ENCODE measurements at places on chromosomes 4 and X. TPM values are rescaled to one million over a fixed set of nuclear protein-coding genes. Genes with fewer than 3 reads are reported as not detected.

DNA sequence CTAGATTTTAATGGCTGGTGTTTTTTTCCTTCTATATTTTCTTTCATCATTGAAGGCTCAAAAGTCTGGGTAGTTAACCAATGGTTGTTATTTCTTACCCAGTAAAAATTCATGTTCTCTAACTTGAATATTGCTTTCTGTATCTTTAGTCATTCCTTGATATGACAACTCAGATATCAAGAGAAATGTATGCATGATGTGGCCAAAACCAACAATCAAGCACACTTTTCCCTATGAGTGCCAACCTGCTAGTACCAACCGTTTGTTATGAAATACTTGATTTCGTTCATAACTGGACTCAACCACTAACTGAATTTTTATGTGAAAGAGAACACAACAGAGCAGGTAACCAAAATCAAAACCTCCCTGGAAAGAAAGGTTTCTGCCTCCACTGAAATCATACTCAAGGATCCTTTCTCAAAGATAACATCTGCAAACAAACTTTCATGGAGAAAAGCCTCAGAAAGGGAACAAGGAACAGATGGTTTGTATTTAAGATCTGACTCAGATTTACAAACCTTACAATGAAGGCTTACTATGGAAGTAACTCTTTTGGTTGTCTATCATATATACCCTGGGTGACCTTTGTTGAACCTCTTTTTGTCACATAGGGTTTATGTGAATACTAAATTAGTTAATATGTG lies 8.3 kb upstream of the VEGFC start:
- no peak for DNase-seq

DNA sequence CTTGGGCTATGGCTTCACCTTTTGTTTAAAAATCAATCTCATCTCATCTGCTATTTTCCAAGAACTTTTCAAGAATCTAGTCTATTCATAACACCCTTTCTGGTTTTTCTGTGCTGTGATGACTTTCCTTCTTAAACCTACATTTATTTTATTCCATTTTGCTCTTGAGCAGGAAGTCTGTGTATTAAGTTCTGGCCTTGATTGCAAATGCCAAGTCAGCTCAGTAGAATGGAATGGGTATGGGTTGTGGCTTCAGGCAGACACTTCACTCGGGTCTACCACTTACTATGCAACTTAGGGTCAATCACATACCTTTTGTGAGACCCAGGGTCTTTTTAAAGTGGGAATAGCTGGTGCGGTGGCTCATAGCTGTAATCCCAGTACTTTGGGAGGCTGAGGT lies 522.3 kb downstream of the TRIML1 start:
- no peak for DNase-seq

GRCh38 chr4:73600954-73601353 lies 19.3 kb downstream of the RASSF6 start:
- no peak for DNase-seq

GRCh38 chr4:114116861-114117260 lies 137.4 kb upstream of the ARSJ start:
- DNase-seq = no peak

- no peak for DNase-seq
Measured at GRCh38 chr4:136124251-136124745, 1408.0 kb downstream of the PCDH18 start.

DNA sequence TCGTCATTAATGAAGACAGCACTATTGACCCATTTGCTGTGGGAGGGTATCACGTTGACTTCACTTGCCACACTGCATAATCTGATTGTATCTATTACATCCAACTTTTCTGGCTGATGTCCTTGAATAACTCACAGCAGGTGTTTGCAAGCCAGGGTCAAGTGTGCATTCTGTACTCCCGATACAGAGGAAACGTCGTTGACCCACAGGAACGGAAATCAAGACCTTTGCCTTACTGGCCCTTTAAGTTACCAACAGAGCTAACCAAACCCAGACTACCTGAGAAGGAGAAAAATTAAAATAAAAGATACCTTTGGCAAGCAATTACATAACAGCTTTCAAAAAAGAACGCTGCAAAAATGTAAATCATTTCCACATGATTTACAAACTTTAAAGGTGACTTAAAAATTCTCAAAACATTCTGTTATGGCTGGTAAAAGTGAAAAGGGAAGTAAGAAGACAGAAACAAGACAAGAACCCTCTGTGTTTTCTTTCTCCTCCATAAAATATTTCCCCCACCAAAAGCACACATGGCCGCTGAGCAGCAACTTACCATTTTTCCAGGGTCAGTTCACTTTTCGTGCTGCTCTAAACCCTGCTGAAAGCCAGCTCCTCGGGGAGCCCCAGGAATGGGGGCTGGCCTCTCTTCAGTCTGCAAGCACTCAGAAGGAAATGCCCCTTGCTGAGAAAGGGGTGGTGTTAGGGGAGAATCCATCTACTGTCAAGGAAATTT lies 6.5 kb upstream of the SHISA3 start:
- DNase-seq = no peak

- DNase-seq = no peak
Measured at GRCh38 chr4:7365462-7366179, 69.1 kb downstream of the PSAPL1 start.

- no peak for DNase-seq
Measured at GRCh38 chrX:45233531-45233930, 32.9 kb upstream of the DIPK2B start.

DNA sequence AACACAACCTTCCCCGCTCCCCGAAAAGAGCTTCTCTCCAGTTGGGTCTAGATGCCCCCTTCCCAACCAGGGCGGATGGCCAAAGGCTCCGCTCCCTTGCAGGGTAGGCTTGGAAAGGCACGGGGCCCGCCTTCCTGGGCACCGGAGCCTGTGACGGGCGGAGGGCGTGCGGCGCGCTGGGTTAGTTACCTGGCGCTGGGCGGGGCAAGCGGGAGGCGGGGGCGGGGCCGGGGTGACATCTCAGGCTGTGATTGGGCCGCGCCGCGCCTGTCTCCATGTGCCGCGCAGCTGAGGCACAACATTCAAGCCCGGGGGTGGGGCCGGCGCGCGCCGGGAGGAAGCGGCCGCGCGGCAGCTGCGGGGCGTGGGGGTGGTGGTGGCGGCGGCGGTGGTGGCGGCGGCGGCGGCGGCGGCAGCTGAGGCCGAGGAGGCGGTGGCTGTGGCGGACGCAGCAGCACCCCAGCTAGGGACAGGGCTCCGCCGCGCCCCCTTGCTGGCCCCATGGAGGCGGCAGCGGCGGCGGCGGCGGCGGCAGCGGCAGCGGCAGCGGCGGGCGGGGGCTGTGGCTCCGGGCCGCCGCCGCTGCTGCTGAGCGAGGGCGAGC lies at the start of gene REPS2:
TSS of gene REPS2 (plus strand) at position 298 of the 604 bp plus-strand sequence. CDS start at position 502, 204 bp downstream.
- DNase-seq = peak; percentile 41

GRCh38 chrX:4397471-4397870 lies 684.0 kb upstream of the PRKX start:
- DNase-seq = no peak

DNA sequence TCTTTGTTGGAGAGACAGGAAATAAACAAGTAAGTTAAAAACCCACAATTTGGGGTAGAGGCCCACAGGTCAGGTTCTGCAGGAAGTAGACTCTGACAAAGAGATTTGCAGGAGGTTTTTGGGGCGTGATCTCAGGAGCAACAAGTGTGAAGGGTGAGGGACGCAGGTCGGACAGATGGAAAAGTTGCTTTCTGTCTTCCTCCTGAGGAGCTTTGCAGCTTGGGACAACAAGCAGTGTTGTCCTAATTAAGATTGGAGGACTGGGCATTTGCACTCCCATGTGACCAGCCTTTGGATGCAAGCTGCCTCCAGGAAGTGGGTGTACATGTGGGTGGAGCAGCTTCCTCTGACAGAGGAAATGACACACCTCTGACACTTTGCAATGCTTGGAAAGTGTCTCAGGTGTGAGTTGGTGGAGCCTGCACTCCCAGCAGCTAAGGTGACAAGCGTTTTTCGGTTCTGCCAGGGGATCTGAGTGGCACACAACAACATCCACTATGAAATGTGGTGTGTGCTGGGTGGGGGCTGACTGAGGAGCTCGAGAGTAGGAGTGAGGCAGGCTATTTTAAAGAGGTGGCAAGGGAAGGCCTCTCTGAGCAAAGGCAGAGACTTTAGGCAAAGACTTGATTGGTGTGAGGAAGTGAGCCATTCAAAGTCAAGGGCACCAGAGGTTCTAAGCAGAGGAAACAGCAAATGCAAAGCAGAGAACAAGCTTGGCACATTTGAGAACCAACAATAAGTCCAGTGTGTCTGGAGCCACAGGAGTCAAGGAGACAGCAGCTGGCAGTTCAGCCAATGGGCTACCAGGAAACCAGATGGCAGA lies 339.8 kb upstream of the GATB start:
- no peak for DNase-seq

GRCh38 chrX:45765281-45765680 lies 564.6 kb upstream of the DIPK2B start:
- DNase-seq = no peak

DNA sequence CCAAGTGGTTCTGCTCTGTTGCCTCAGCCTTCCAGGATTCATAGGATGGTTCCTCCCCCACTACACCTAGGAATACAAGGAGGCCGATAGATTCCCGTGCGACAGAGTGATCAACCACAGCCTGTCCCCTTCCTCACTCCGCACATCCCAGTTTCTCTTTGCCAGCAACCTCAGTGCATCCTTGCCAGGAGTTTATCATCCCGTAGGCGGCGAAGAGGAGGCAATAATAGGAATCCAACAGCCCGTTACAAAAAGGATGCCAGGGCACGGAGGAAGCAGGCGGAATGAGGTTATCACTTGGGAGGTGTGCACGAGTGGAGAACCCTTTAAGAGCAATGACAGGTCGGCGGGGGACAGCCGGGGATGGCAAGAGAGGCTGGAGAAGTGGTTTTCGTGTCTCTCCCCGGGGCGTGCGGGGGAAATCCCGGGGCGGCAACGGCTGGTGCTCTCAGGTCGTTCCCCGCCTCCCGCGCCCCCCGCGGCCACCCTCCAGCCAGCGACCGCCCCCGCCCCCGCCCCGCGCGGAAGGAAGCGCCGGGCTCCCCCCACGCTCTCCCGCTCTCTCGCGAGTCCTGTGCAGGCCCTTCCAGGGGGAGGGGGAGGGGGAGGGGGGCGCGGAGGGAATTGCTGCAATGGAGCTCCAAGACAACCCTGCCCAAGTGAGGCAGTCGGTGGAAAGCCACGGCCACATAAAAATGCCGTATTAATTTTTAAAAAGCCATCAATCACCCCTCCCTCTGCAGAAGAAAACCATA lies 1.6 kb downstream of the PPP3CA start:
- peak; percentile 31 for DNase-seq

DNA sequence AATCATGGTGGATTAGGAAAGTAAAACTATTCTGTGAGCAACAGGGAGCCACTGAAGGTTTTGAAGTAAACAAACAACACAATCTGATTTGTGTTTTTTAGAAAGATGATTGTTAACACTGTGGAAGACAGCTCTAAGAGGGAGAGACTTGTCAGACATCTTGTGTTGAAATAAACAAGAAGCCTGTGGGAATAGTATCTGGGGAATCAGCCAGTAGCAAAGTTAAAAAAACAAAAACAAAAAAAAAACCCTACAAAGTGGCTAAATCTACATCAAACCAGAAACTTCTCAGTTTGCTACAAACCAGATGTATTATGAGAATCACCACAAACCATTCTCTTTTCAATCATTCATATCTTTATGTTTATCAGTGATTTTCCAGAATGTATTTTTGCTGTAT lies 125.7 kb upstream of the GPC4 start:
- DNase-seq = no peak

GRCh38 chrX:18929775-18930174 lies 54.1 kb downstream of the PHKA2 start:
- DNase-seq = no peak

DNA sequence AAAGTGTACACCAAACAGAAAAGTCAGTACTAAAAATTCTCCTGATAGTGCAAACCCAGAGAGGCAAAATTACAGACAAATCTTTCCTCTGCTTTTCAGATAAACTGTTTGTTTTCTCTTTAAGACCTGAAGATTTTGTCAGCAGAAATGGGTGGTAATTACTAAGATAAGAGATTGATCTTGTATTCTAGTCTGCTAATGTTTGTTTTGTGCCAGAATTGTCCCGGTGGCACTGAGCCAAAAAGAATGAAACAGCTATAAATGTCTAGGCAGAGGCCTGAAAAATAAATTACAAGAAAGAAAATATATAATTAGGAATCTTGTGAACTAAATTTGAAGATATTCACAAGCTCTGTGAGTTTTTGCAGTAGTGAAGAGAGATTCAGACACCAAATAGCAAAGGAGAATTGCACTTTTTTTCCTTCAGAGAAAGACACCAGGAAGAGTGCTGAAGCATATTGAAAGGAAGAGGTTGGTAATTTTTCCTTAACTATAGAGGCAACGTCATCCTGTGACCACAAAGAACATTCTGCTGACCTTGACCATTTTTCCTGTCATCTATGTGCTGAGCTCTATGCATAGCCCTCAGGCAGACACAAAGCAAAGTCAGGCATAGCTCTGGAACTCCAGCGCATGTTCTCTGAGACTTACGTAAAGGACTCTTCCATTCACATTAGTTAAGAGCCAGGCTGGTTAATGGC lies 314.5 kb upstream of the RASGEF1B start:
- DNase-seq = no peak

- DNase-seq = no peak
Measured at GRCh38 chrX:101385795-101386541, at the start of gene BTK. BTK (minus strand) TSS chrX:101386191; CDS start chrX:101375284, 10,907 bp downstream.

DNA sequence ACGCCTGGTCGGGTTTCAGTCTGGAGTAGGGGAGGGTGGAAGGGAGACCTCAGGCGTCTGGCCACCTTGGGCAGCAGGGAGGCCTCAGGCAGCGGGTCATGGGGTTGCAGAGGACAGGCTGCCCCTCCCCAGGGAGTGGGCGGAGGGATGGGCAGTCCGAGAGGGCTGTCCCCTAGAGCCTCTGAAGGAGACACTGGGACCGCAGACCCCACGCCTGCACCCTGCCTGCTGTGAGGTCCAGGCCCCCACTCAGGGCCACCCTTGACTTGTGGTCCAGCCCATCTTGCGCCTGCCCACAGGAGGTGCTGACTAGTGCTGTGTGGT lies 16.5 kb downstream of the FGFRL1 start:
- no peak for DNase-seq

- no peak for DNase-seq
Measured at GRCh38 chrX:148459343-148459742, 41.1 kb upstream of the AFF2 start.

DNA sequence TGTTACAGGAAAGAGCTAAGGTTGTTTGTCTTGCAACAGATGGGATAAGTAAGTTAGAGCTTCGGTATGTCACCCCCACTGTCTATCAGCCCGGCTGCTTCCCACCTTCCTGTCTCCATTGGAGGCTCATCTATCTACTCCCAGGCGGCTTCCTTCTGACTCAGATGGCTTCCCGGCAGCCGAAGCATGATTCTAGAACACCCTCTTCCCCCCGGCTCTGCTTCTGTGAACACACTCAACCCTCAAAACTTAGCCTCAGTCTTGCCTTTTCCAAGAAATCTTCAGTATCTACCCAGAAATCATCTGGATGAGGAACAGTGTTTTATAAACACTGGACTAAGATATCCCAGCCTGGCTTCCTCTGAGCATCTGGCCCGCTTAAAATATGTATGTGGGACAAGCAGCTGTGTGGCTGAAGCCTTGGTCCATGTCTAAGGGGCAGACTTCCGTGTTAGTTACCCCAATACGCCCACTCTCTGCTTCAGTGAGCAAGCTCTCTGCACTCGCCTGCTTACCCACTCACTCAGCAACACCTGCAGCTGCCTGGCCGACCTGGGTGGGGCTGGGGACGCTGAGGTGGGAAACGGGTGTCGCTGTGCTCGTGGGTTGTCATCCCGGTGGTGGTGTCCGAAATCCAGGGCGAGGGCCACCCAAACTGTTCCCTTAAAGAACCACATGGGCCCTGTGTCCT lies 12.0 kb upstream of the SLC2A9 start:
- DNase-seq = no peak

UGT2B10 gene
- 91.0 TPM for polyA plus RNA-seq

ETDB gene
- polyA plus RNA-seq = not detected

KLB gene
- 22.6 TPM for polyA plus RNA-seq

GAGE2A gene
- polyA plus RNA-seq = not detected

ANKRD50 gene
- 2.9 TPM for polyA plus RNA-seq

DIPK2B gene
- polyA plus RNA-seq = not detected

PLXNB3 gene
- polyA plus RNA-seq = 6.9 TPM

ELOVL6 gene
- polyA plus RNA-seq = 35.7 TPM
